Mucosa of descending colon (tissue), 3 donors: ENCODE measurements at places on chromosomes 1 and 21.

- peak; percentile 72 for DNase-seq
These were observed 626 bp downstream of the CXADR start for GRCh38 chr21:17513214-17514123.

DNA sequence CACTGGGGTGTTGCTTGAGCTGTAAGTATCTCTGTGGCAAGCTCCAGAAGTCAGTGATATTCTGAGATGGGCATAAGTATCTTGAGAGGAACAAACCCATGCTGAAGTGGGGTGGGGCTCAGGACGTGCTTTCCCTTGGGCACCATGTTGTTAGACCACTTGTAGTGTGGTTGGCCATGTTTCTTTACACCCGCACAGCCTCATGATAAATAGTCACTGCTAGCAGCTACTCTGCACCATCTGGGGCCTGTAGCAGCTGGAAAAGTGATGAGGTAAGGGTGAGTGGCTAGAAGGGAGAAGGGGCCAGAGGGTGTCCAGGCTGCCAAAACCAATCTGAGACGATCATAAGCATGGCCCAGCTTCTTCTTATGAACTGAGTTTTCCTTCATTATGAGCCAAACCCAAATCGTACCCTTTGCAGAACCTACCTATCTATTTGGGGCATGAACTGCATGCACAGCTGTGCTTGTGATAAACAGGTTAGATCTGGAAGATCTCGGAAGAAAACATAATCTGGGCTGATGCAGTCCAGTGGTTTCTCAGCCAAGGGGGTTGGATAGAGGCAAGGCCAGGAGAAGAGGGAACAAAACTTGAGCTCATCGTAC is 91.9 kb upstream of the IRF2BP2 start:
- DNase-seq: no peak

- DNase-seq: no peak
These were observed 74.1 kb upstream of the JUN start for GRCh38 chr1:58857680-58858673.

DNA sequence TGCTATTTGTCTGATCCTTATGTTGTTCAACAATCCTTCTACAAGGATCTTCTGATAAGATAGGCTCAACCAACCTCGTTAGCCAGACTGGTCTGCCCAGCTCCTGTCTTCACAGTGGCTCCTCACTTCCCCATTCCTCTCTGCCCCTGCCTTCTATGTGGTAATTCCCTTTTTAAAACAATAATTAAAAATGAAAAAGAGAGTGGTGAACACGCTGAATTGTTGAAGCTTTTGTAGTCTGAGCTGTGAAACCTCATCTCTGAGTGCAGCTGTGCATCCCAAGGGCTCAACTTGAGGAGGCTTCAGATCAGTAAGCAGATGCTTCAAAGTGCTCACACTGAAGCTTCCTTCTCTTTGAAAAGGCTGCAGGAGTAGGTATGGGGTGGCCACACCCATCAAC is 70.7 kb upstream of the JUN start:
- DNase-seq: no peak

DNA sequence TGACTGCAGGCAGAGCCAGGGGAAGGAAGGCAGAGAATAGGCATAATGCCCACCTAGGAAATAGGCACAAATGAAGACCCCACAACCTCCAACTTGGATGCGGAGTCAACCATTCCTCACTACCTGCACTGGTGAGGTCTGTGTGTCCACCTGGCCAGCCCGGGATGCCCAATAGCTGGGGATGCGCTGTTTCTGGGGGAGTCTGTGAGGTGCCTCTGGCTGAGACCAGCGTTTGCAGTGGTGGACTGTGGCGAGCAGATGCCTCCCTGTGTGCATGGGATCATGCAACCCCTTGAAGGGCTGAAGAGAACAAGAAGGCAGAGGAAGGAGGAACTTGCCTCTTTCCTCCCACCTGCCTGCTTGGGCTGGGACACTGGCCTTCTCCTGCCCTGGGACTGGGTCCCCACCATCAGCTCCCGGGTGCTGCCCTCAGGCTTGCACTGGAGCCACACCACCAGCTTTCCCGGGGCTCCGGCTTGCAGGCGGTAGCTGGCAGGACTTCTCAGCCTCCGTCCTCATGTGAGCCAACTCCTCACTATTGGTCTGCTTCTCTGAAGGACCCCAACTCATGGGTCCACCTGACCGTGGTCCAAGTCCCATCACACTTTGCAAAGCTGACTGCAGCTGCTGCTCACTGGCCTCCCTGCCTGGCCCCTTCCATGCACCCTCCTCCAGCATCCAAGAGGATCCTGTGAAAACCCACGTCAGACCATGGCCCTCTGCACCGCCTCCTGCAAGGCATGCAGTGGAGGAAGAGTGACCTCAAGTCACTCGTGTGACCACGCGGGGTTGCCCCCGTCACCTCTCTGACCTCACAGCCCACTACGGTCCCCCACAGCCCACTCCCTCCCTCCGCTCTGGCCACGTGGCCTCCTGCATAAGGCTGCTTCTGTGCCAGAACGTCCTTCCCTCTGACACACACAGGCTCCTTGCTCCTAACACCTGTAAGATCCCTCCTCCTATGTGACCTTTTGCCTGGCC is 2.7 kb upstream of the PDE9A start:
- no peak for DNase-seq

DNA sequence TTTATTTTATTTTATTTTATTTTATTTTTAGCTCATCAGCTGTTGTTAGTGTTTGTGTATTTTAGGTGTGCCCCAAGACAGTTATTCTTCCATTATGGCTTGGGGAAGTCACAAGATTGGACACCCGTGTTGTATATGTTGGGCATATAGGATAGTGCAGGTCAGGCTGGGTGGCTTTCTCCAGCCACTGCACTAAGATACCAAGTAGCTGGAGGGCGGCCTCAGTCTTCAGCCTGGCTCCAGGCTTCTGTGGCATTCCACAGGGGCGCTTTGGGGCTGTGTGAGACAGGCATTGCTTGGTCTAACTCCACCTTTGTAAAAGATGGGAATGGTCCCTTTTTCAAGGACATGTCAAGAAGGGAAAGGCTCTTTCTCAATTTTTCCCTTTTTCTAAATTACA is 16.5 kb downstream of the RRP1B start:
- no peak for DNase-seq

DNA sequence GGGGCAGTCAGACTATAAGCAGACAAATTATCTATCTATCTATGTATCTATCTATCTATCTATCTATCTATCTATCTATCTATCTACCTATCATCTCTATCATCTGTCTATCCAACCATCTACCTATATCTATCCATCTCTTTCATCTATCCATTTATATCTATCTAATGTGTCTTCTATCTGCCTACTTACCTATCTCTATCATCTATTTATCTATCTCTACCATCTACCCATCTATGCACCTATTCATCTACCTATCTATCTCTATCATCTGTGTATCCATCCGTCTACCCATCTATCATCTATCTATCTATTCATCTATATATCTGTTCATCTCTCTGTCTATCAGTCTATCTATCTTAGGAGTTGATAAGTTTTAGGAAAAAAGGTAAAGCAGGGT is 10.8 kb upstream of the COG2 start:
- DNase-seq: no peak

DNA sequence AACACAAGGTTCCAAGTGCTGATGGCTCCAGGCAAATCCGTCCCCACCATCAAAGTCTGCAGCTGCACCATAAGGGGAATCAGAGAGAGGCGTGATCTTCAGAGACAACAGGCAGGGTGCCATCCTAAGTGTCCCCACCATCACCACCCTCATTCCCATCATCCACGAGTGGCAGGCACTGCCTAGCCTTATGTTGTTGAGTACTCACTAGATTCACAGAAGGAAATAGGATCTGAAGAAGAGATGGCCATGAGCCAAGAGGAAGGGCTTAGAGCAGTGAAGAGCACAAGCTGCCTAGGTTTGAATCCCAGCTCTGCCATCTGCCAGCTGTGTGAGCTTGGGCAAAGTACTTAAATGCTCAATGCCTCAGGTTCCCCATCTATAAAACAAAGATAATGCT is 207.3 kb upstream of the CSF3R start:
- no peak for DNase-seq
